Forelimb muscle (tissue), 1 donor: ENCODE measurements at places on chromosomes 1 and 21. TPM values are rescaled to one million over a fixed set of nuclear protein-coding genes. Genes with fewer than 3 reads are reported as not detected.

LRRIQ3 gene
- 0.44 TPM for polyA plus RNA-seq

DNA sequence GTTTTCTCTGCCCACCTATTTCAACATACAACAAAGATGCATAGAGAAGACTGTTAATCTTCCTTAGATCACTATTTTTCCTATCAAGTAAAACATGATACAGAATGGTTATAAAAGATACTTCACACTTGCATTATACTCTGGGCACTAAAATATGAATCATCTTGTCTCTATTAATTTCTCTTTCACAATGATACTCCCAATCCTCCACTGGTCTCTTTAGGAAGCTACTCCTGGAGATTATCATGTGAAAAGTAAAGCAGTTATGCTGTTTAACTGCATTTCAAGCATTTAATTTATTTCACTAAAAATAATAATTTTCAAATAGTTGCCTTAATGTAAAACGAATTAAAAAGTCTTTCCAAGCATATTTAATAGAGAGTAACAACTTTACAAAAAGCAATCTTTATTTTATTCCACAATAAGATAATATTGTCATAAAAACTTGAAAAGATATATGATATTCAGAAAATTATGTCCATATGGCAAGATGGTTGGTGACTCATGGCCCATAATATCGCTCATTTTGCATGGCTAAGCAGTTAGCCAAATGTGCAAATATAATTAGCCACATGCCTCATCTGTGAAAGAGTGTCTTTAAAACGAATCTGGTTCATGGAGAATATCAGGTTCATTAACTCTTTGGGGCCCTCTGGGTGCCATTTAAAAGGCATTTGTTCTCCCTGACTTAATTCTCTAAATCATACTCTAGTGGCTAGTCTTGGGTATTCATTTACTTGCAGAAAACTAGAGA is 1569.0 kb upstream of the B3GALT2 start:
- no peak for DNase-seq

DNA sequence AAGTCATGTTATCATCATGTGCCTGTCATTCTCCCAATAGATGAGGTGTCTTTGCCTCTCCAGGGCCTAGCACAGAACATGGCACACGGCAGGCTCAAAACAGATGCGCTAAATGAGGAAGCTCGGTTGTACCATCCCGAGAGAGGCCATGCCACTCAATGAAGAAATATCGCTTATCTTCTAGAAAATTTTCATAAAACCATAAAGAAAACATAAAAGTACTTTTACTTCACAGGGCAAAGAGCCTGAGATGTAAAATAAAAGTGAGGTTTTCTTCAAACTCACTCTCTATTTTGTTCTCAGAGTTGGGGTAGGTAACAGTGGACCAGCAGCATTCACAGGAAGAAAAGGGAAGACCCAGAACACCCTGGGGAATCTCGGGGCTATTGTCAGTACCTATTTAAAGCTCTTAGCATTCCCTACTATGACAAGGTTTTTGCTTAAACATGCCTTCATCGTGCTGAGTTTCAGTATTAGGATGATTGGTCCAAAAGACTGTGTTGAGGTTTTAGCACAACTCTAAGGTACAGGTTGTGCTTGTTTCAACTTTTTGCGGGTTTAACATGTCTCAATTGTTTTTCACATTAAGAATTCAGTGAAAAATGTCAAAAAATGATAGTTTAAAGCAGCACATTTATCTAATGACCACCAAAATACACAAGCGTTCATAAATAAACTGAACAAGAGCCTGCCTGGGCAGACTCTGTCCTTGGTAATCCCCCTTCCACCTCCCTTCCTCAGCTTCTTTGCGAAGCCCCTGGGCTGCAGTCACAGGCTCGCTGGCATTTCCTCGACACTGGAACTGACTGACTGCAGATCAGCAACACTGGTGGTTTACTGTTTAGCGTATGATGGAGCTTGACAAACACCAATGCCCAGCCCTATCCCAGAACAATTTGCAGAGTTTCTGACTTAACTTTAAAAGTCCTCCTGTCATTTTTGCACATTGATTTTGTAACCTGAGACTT is 55.6 kb downstream of the COQ8A start:
- DNase-seq, result no peak

DTL gene
- polyA plus RNA-seq, result 7.6 TPM

CLDN19 gene
- 0.34 TPM for polyA plus RNA-seq
